EH (cell line): ENCODE measurements at places on chromosomes 6 and 20.
A peak's percentile ranks its signal among the peaks of the same experiment; 100 is the strongest.

DNA sequence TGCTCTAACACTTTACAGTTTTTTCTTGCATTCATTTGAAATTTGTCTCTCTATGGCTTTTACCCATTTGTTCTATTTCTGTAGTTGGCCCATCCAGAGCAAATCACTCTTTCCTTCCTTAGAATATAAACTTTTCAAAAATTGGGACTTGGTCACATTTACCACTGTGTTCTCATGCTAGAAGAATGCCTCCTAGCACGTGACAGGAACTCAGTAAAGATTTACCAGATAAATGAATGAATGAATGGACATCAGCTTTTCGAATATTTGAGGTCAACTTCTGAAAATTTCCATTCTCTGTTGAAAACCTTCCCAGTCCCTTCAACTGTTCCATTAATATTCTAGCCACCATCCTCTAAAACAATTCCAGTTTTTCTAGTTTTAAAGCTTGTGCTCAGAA, 294.5 kb downstream of the CD83 start:
- peak; percentile 72 for DNase-seq

GRCh38 chr6:99002831-99003230, 55.1 kb upstream of the FBXL4 start:
- peak; percentile 13 for DNase-seq

DNA sequence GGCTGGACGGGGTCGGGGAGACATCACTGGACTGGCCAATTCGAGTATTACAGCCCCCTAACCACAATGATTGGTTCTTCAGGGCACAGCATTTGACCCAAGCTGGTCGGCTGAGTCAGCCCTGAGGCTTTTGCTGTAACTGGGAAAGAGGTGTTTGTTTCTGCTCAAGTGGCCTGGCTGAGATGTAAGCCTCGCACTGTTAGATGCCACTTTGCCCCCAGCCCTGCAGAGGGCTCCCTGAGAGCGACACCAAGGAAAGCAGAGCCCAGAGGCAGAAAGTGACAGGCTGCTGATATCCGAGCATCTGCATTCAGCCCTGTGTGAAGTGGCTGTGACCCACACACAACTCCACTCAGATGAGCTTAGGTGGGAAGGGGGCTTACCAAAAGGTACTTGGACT, 19.4 kb downstream of the ERGIC3 start:
- DNase-seq = peak; percentile 75

- DNase-seq = peak; percentile 40
Measured at GRCh38 chr6:53011979-53012378, 16.9 kb upstream of the GSTA4 start.

- DNase-seq = peak; percentile 30
Measured at GRCh38 chr6:102619585-102619984, 1226.1 kb downstream of the GRIK2 start.

DNA sequence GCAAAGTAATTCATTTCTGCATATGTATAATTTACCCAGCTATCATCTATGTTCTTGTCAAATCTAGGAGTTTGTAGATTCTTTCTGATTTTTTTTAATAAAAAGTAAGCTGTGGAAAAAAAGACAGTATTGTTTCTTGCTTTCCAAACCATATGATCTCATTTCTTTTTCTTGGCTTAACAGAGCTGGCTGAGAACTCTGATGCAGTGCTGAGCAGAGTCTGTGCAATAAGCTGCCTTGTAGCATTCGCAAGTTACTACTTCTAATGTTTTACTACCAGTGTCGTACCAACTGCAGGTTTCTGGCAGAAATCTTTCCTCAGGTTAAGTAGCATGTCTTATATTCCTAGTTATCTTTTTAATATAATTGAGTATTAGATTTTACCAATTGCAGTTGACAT, 15.6 kb downstream of the RRBP1 start:
- peak; percentile 32 for DNase-seq

DNA sequence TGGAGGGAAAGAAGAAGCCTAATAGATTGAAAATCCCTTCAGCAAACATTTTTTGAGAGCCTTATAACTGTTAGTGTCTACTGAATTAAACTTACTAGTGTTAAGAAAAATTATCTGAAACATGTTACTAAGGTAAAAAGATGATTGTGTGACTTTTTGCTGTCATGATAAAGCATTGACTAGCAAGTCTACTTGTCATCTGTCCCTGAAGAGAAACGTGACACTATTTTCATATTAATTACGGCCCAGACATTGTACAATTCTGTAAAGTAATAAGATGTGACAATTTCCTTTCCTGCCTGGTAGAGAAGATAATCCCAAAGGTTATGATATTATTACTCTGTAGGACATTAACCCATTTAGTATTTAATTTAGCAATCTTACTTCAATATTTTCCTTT, 8.8 kb upstream of the EDEM2 start:
- no peak for DNase-seq

DNA sequence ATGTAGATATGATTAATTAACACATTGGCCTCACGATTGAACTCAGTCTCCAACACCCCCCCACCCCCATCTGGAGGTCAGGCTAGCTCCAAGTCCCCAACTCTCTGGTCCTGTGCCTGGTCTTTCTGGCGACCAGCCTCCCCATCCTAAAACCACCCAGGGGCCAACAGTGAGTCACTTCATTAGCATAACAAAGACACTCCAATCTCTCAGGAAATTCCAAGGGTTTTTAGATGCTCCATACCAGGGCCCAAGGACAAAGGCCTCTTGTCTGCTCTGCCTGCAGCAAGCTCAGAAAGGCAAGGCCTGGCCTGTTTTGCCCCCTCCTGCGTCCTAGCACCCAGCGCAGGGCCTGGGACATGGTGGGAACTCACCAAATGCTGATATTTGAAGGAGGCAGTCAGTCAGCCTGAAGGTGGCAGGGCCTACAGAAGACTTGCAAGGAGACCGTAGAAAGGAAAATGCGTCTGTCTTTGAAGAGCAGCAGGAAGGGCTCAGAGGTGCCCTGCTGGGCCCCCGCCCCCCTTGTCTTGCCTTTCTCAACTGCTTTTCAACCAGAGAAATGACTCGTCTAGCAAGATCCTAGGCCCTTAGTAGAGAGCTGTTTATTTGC, 184.7 kb downstream of the CDH4 start:
- DNase-seq = peak; percentile 65

- DNase-seq = peak; percentile 93
Measured at GRCh38 chr6:169171951-169172350, 81.7 kb downstream of the THBS2 start.
